ENCODE measurements at places on chromosomes 4 and X.

- DNase-seq, result no peak
These were observed 71.6 kb downstream of the PPARGC1A start for GRCh38 chr4:23818097-23818885.

DNA sequence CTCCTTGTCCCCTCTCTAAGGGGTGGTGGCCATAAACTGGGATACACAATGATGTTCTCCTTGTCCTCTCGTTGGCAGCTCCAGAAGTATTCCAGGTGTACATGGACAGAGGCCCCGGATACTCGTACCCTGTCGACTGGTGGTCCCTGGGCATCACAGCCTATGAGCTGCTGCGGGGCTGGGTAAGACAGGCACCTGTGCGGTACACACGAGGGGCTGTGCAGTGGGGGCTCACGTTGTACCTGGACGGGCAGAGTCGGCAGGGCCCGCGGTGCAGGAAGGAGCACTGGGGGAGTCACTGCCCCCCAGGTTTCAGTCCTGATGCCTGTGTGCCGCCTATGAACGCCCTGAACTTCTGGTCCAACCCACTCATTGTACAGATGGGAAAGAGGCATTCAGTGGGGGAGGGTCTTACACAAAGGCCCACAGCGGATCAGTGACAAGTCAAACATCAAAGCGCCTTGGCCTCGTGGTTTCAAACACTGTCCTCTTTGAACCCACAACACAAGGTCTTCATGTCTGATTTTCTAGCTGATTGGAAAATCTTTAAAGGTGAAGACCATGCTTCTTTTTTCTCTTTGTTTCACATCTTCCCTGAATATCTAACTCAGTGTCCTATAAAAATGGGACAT lies 261.6 kb downstream of the EVC2 start:
- no peak for DNase-seq

DNA sequence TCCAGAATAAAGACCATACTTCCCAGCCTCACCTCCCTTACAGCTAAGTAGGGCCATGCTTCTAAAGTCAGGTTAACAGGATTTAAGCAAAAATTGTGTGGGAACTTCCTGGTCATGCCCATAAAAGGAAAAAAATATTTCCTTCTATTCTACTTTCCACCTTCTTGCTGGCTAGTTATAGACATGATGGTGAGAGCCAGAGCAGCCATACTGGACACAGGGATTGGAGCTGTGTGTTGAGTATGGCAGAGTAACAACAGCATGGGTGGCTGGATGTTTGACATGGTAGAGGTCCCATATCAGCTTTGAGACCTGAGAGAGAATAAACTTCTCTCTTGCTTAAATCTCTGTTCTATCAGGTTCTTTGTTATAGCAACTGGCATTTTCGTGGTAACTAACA lies 15.1 kb upstream of the CBR4 start:
- DNase-seq, result no peak

- DNase-seq, result no peak
These were observed 94.8 kb downstream of the TET2 start for GRCh38 chr4:105241451-105241850.
